Cardiac septum (tissue), 1 donor: ENCODE measurements at places on chromosomes 4 and X. TPM values are rescaled to one million over a fixed set of nuclear protein-coding genes. Genes with fewer than 3 reads are reported as not detected.

GRCh38 chr4:152328582-152328981 is 207.3 kb downstream of the FBXW7 start:
- no peak for DNase-seq

GRCh38 chr4:184097241-184097605 is 120.5 kb downstream of the ENPP6 start:
- peak; percentile 83 for DNase-seq

DNA sequence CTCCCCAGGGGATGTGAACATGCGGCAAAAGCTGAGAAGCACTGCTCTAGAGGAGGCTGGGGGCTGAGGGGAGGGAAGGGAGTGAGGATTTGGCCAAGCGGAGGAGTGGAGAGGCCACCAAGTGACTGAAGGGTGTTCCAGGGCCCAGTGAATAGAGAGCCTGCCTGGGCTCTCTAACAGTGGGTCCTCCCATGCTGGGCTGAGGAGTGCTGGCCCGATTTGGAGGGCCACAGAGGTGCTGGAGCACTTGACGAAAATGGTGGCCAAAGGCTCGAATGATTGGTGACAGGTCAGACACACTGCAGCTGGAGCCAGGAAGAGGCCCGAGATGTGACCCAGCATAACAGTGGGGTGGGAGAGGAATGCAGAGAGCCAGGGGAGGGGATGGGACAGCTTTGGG is 37.5 kb upstream of the MAP3K15 start:
- DNase-seq = peak; percentile 61

GRCh38 chrX:14095702-14096101 is 66.0 kb upstream of the GEMIN8 start:
- DNase-seq = no peak

DNA sequence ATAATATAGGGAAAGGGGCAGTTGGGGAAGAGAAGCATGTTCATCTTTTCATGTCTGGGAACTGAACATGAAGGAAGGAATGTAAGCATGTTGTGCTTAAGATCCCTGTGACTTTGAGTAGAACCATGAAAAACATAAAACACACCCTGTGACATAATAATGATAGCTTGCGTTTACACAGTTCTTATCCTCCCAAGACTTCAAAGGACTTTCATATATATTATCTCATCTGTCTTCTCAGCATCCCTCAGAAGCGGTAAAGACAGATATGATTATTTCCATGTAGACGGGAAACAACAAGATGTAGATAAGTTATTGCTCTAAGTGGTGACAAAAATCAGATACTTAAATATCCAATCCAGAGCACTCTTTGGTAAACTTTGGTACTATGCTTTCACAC is 3.3 kb upstream of the SH3RF1 start:
- no peak for DNase-seq

DNA sequence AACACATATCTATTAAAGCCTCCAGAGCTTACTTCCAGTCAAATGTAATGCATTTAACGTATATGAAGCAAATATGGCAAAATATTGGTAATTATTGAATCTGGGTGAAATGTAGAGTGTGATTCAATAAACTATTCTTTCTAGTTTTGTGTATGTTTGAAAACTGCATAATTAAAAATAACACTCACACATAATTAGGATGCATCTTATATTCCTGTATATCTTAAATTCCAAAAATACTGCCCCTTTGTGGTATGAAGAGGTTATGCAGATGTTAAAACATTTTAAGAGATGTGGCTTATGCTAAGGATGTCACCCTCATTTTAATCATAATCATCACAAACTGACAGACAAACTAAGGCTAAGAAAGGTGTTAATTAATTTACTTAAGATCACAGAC is 182.9 kb downstream of the COX18 start:
- DNase-seq = no peak

DNA sequence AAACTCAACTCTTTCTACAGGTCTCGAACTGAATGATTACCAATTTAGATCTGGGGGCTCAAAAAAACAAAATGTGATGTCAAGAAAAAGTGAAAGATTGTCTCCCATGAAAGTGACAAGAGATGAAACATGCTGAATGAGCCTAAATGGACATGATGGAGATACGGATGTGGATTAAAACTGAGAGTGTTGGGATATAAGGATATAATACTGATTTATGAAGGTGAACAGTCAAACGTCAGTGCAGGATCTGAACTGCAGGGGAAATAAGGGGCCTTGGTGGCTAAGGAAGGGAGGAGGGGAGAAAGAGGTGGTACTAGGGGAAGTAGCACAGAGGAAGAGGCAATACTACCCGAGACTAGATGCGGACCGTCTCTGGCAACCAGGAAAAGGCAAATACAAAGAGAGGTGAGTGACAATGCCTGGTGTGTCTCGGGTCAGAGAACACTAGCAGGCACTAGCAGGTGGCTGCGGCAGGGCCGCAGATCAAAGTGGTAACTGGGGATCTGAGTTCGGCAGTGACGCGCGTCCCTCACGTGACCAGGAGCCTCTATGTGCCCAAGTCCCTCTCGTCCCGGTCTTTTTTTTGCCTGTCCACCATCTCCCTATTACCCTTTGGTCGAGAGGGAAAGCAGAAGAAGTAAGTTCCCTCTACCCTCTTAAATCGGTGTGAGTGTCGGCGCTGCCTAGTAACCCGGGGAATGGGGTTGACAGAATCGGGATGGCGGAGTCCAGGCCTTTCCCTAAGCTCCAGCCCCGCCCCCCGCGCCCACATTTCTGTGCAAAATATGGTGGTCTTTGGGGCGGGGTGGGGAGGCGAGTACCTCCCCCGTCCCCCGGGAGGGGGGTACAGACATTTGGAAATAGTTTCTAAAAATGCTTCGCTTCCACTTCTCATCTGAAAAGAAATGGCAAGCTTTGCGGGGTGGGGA is at the start of gene TCEAL1:
TCEAL1 (plus strand) TSS at position 590 of the 932 bp plus-strand sequence. CDS start 942 bp downstream, outside the sequence.
- DNase-seq = no peak

- DNase-seq = no peak
These were observed 1.4 kb downstream of the SPATA4 start for GRCh38 chr4:176193938-176194337.

- DNase-seq = no peak
These were observed 1.2 kb downstream of the CYTL1 start for GRCh38 chr4:5018096-5018495.

The SASH3 gene
- total RNA-seq = 3.8 TPM

DNA sequence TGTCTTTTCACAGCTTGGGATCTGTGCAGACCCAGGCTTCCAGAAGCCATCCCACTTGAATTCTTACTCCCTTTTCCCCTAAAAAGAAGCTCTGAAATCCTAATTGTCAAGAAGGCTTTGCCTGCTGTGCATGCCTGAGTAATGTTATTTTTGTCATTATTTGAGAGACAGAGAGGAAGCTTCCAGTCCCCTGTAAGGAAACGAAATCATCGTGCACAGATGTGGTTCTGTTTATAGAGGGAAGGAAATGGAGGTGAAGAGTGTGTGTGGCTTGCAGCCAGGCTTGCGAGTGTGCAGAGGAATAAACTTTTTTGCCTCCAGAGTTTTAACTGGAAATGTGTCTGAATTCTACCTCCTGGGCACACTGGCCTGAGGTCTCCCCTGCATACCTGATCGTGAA is 70.2 kb downstream of the TBL1X start:
- no peak for DNase-seq

- DNase-seq = no peak
These were observed 8.9 kb upstream of the TMEM165 start for GRCh38 chr4:55386840-55387239.

The NAA11 gene
- total RNA-seq = not detected

The DCLK2 gene
- total RNA-seq = 32.6 TPM

- DNase-seq = no peak
These were observed 194.0 kb upstream of the MAB21L2 start for GRCh38 chr4:150387981-150388380.

The SPANXD gene
- total RNA-seq = not detected
